ENCODE measurements at places on chromosomes 6 and 20. TPM values are rescaled to one million over a fixed set of nuclear protein-coding genes. Genes with fewer than 3 reads are reported as not detected.

ENPP5 gene
- total RNA-seq = 0.58 TPM

ZNF831 gene
- 7.9 TPM for total RNA-seq

BMP7 gene
- not detected for total RNA-seq

RNF182 gene
- total RNA-seq = not detected

DDR1 gene
- total RNA-seq = 4.9 TPM

NOP56 gene
- 469 TPM for total RNA-seq

SIRPD gene
- not detected for total RNA-seq

MCCD1 gene
- not detected for total RNA-seq

DNA sequence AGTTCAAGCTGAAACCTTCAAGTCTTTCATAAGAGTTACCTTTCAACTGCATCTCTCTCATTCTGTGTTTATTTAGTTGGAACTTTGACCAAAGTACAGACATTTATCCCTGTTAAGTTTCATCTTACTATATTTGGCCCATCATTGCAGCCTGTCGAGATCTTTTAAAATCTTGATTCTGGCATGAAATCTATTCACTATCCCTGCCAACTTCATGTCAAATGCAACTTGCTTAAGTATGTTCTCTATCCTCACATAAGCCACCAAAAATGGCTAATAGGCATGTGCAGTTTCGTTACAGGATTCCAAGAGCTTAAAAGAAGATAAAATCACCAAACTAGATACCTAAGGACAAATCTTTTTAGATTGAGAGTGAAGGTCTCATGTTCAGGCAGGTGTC lies 117.5 kb upstream of the KCNQ5 start:
- DNase-seq = no peak
- no peak overlapping the region for H3K4me3 ChIP-seq
- no peaks in the 10 kb centered on the region for H3K36me3 ChIP-seq
- H3K27me3 ChIP-seq = peaks cover 18% of the 10 kb centered on the region
- no peaks in the 10 kb centered on the region for H3K4me1 ChIP-seq

DNA sequence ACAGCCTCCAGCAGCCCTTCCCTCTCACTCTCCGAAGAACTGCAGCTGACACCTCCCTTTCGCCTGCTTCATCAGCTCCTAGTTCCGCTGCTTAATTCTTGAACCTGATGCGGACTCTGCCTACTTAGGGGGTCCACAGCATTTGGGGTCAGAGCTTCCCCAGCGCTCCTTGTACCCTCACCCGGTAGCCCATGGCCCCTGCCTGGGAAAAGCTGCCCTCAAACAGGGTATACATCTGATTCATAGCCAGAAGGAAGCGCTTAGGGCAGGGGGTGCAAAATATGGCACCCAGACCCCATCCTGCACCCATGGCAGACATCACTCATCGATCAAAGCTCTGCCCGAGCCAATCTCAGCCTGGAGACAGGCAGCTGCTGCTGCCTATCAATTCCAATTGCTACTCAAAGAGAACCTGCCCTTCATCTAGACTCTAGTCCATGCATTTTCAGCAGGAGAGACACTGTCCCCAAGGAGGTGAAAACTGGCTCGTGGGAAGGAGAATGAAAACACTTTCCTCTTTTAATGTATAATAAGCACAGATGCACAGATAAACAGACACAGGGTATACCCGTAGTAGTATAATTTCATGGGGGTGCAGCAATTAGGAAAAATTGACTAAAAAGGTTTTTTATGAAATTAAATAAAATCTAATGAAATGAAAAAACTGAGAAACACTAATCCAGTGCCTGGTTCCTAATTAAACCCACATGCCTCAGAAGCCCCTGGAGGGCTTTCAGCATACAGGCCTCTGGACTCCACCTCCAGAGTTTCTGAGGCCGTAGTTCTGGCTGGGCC lies 194.8 kb downstream of the PREX1 start:
- peaks cover 16% of the 10 kb centered on the region for H3K4me1 ChIP-seq
- H3K36me3 ChIP-seq = peaks cover 31% of the 10 kb centered on the region
- no peaks in the 10 kb centered on the region for H3K27me3 ChIP-seq
- H3K4me3 ChIP-seq = no peak overlapping the region

DNA sequence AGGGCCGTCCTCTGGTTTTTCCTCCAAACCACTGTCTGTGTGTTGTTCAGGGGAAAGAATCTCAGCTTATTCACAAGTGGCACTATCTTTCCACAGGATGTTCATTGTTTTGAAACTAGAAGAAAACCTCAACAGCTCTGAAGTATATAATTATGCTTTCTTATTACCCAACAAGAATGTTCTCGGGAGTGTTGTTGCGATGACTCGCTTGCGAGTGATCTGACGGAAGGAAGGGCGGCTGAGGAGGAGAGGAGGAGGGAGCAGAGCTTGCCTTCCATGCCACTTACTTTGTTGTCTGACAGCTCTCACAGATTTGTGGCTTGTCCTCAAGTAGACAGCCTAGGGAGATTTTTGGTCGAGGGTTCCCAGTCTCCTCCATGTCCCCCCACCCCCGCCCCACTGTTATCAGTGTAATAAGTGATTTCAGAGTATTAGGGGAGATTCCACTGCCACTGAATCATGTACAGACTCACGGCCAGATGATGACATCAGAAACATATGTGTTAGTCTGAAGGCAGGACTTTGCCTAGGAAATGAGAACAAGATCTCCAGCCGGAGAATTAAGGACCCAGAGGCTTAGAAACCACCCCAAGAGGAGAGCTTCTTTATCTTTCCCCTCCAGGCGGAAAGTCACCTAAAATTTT lies 80.7 kb upstream of the CCN6 start:
- DNase-seq = peak; percentile 50
- peak overlapping the region; percentile 8 for H3K27ac ChIP-seq
- H3K4me1 ChIP-seq = peaks cover 42% of the 10 kb centered on the region
- no peaks in the 10 kb centered on the region for H3K36me3 ChIP-seq
- H3K27me3 ChIP-seq = peaks cover 3% of the 10 kb centered on the region
- H3K4me3 ChIP-seq = no peak overlapping the region

DNA sequence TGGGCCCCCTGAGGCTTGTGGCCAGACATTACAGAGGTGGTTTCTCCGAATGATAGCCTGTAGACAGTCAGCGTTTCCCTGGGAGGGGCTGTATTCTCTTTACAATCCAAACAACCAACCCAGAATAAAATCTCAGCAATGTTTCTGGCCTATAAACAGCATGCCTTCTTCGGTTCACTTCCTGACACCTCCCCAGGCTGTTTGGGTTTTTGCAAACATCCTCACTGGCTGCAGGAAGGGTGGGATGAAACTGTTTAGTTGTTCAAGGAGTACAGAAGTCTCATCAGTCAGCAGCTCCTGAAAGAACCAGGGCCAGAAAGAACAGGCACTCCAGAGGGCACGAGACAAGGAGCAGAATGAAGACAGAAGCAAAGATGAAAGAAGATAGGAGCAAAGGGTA lies 350.0 kb downstream of the QKI start:
- no peak for DNase-seq
- H3K4me3 ChIP-seq = no peak overlapping the region
- H3K36me3 ChIP-seq = no peaks in the 10 kb centered on the region
- peaks cover 13% of the 10 kb centered on the region for H3K27me3 ChIP-seq

DNA sequence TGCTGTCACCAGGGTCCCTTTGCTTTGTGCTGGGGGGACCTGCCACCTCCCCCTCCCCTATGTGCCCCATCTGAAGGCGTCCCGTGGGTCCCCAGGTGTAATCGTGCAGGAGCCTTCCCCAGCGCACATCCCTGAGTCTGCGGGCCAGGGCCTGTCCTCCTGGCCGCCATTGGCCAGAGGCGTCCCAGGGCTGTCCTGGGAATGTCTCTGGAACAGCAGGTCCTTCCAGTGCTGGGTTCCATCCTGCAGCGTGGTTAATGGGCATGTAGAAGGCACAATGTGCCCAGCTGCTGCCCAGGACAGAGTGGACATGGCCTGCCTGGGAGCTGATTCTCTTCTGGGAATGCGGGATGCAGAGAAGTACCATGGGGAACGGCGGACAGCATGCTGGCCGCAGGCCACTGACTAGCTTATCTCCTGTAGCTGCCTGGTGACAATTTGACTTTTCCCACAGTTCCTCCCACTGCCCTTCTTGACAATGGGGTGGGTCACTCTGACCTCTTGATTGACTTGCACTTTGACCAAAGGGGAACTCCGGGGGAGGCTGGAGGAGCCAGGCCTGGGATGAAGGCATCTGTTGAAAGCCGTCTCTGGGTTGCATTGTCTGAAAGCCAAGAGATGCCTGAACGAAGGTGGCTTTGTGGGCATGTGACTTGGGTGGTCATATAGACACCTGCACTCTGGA lies 64.0 kb downstream of the CTCFL start:
- no peak overlapping the region for H3K4me3 ChIP-seq
- no peak overlapping the region for H3K27ac ChIP-seq
- H3K4me1 ChIP-seq = no peaks in the 10 kb centered on the region
- no peak for DNase-seq
- H3K27me3 ChIP-seq = peaks cover 4% of the 10 kb centered on the region

DNA sequence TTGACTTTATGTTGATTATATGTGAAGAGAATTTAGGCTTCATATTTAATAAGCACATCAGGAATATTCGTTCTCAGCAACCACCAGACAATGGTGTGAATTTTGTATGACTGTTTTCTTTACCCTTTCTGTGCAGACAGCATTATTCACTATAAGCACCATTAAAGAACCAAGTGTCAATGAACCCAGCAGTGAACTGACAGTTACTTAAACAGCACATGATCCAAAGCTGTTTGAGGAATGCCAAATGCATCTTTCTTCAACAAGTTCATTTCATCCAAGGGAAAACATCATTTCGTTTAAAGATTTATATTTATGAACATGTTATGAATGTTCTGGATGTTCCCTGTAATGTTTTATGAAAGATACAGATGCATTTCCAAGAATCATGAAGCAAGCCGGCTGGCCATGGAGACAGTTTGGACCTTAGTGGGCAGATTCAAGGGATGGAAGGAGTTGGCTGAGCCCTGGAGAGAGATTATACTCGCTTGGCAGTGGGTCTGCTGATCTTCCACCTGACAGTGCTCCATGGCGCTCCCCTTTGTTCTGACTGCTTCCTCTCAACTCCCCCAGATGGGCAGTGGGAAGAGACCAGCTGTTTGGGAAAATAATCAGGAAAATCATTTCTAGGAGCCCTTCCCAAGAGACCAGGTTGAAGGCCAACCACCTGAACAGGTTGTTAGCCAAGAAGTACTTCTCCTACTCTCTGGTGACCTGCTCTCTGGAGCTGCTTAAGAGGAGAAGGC lies 326.0 kb upstream of the RSPO3 start:
- no peaks in the 10 kb centered on the region for H3K36me3 ChIP-seq
- no peak overlapping the region for H3K27ac ChIP-seq
- no peak overlapping the region for H3K4me3 ChIP-seq
- H3K27me3 ChIP-seq = no peaks in the 10 kb centered on the region
- no peak for DNase-seq
- no peaks in the 10 kb centered on the region for H3K4me1 ChIP-seq

DNA sequence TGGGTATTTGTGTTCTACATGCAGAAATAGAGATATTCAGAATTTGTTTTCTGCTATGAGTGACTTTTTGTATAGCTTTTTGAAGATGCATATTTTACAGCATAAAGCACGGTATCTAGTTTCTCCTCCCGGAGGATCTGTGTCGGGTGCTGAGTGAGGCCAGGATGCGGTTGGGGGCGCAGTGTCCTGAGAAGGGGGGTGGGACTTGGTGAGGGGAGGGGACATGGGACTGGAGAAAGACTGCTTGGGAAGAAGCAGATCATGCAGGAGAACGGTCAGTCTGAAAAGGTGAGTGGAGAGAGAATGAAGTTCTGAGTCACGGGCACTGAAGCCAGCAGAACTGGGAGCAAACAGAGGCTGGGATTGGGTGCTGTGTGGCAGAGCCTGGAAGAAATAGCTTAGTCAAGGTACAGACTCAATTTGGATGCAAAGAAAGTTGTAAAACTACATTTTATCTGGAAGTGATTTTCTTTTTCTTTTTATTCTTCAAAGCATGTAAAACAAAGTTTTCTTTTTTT lies 44.0 kb downstream of the STX11 start:
- H3K27ac ChIP-seq = no peak overlapping the region
- peaks cover 31% of the 10 kb centered on the region for H3K36me3 ChIP-seq
- H3K4me1 ChIP-seq = peaks cover 11% of the 10 kb centered on the region
- H3K27me3 ChIP-seq = no peaks in the 10 kb centered on the region

DNA sequence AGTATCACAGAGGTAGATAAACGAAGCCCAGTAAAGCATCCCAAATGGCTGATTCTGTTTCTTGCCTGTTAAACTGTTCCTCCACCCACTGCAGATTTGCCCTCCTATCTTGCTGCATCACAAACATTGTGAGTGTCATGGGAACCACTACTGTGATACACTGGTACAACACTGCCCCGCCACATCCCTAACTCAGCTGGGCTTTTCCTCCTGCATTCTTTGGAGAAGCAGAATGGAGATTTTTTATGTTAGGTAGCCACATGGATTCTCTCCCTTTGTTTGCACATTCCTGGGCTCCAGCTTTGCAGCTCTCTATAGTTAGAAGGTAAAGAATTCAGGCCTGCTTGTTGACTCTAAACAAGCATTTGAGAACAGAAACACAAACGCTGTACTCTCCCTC lies 234.1 kb downstream of the TMEM242 start:
- DNase-seq = no peak
- H3K4me3 ChIP-seq = no peak overlapping the region

DNA sequence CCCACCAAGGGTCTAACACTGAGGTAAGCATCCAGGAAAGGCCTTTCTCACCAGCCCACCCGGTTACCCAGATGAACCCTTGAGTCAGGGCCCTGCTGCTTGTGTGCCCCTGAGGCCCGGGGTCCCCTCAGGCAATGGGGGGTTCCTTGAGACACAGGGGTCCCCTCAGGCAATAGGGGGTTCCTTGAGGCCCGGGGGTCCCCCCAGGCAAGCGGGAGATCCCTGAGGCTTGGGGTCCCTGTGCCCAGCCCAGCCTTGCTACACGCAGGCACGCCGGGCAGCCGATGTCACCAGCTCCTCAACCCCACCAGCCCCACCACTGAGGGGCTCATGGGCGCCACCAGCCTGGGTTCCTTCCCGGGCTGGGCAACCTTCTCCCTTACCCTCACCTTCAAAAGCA lies 247.2 kb downstream of the TTLL2 start:
- no peaks in the 10 kb centered on the region for H3K4me1 ChIP-seq
- no peaks in the 10 kb centered on the region for H3K27me3 ChIP-seq
- no peak overlapping the region for H3K4me3 ChIP-seq
- no peak for DNase-seq
- no peaks in the 10 kb centered on the region for H3K36me3 ChIP-seq

GRCh38 chr20:13840093-13840465 lies 55.3 kb downstream of the NDUFAF5 start:
- no peak overlapping the region for H3K27ac ChIP-seq
- peaks cover 6% of the 10 kb centered on the region for H3K27me3 ChIP-seq
- H3K36me3 ChIP-seq = no peaks in the 10 kb centered on the region
- H3K4me3 ChIP-seq = no peak overlapping the region
- DNase-seq = no peak

GRCh38 chr6:72363844-72364740 lies 257.8 kb upstream of the KCNQ5 start:
- H3K4me3 ChIP-seq = no peak overlapping the region
- H3K27me3 ChIP-seq = peaks cover 11% of the 10 kb centered on the region
- no peak for DNase-seq
- no peaks in the 10 kb centered on the region for H3K36me3 ChIP-seq
- H3K27ac ChIP-seq = no peak overlapping the region

GRCh38 chr6:161188547-161189465 lies 85.1 kb downstream of the AGPAT4 start:
- H3K27ac ChIP-seq = no peak overlapping the region
- no peaks in the 10 kb centered on the region for H3K27me3 ChIP-seq
- no peak for DNase-seq
- H3K4me1 ChIP-seq = peaks cover 6% of the 10 kb centered on the region
- H3K4me3 ChIP-seq = no peak overlapping the region
- H3K36me3 ChIP-seq = no peaks in the 10 kb centered on the region

GRCh38 chr6:704046-704445 lies 11.1 kb upstream of the EXOC2 start:
- H3K36me3 ChIP-seq = no peaks in the 10 kb centered on the region
- peaks cover 7% of the 10 kb centered on the region for H3K27me3 ChIP-seq
- H3K27ac ChIP-seq = no peak overlapping the region
- DNase-seq = no peak

Data from activated CD8-positive, alpha-beta memory T cell treated with anti-CD3 and anti-CD28 coated beads, Interleukin-2, amount 10 ng/mL, durations not matched to agents 7 days and 5 days (primary cell).